ENCODE measurements at places on chromosomes 11 and 22.

GRCh38 chr11:112967082-112967481, 5.9 kb downstream of the NCAM1 start:
- no peak for DNase-seq

- no peak for DNase-seq
Observed at GRCh38 chr11:45321031-45321595, 35.0 kb upstream of the SYT13 start.

- no peak for DNase-seq
Observed at GRCh38 chr22:42388130-42388797, 43.9 kb downstream of the NFAM1 start.

DNA sequence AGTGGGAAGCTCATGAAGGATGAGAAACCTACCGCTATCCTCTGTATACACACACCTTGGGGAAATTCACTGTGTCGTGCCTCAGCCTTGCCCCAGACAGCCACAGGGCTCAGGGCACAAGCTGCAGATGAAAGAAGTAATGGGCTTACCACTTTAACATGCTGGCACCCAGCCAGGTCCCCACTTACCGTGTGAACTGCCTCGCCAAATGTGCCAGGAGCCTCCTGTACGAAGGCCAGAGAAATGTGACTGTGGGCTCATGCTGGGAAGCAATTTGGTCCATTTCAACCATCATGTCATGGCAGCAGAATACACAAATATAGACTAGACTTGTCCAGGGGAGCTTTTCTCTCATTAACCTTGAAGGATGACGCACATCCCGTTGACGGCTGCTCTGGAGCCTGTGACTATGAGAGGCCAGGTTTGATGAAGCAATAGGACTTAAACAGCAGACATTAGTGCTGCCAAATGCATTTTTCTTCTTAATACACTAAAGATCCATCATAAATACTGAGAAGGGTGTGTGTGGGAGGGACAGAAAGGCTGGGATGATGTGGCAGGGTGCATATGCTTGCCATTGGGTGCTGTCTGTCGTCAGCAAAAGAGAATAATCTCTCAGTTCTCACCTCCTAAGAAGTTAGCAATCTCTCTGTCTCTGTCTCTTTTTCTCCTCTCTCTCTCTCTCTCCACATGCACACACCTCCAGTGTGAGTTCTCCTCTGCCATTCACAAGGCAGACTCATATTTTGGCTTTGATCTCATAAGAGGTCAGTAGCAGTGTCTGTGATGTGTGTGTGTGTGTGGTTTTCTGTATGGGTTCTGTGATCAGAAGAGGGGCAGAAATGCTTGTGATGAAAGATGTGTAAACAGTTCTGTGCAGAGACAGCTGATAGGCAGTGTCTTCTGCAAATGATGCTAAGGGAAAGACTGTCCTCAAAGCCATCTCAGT, 142.4 kb downstream of the KIRREL3 start:
- no peak for DNase-seq

DNA sequence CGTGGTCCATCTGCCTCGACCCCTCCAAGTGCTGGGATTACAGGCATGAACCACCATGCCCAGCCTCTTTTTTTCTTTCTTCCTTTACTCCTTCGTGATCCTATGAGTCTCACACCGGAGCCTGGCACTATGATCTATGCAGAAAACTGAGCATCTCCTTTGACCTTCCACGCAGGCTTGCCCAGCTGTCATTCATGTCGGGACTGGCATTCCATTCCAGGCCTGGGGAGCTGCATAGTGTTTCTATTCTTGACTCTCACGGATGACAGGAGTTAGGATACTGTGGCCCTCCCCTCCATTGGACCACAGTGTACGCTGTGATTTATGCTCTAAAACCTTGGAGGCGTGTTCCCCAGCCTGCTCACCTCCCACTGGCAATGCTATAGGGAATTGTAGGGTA, 611.8 kb downstream of the BRD1 start:
- no peak for DNase-seq

GRCh38 chr11:19181531-19182261, 20.1 kb downstream of the CSRP3 start:
- DNase-seq = no peak

- no peak for DNase-seq
Observed at GRCh38 chr22:48647606-48648515, 1179.8 kb downstream of the BRD1 start.

DNA sequence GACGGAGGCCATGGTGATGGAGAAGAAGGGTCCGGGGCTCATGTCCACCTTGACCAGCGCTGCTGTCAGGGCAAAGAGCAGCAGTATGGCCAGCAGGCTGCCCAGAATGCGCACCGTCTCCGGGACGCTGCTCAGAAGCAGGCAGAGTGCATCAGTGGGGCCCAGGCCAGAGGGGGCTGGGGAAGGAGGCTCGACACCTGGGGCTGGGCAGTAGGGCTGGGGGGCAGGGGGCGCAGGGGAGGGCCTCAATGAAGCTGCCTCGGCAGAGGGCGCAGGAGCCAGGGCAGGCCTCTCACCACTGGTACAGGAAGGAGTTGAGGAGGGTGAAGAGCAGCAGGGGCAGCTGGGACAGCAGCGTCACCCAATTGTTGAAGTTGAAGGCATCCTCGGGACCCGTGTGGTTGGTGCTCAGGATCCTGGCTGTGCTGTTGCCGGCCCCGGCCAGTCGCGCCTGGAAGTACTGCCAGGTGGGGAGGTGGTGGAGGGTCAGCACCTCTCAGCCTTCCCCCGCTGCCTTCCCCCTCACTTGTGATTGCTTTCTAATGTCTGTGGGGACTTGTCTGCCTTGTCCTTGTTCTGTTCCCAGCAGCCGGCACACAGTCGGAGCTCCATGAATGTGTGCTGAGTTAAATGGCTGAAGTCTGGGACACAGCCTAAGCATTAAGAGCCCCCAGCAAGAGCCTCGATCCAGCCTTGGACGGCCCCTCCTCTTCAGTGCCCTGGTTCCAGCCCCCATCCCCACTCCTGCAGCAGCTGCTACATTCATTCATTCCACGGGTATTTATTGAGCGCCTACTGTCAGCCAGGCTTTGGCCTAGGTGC, 2.3 kb downstream of the SLC29A2 start:
- no peak for DNase-seq

DNA sequence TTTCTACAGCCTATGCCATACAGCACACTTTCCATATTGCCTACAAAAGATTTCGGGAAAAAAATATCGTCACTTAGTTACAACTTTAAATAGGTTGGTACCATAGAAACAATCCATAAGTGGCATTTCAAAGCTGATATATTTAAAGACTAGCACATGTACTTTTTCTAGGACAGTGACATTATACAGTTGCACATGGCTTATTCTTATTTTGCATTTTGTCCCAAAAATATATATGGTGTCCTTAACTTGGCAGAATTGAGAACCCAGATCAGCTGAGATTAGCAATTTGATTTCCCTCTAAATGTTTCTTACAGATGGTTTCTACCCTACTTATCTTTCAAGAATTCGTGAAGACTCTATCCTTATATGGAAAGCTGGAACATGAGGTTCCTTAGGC, 3.7 kb upstream of the TFIP11 start:
- no peak for DNase-seq

DNA sequence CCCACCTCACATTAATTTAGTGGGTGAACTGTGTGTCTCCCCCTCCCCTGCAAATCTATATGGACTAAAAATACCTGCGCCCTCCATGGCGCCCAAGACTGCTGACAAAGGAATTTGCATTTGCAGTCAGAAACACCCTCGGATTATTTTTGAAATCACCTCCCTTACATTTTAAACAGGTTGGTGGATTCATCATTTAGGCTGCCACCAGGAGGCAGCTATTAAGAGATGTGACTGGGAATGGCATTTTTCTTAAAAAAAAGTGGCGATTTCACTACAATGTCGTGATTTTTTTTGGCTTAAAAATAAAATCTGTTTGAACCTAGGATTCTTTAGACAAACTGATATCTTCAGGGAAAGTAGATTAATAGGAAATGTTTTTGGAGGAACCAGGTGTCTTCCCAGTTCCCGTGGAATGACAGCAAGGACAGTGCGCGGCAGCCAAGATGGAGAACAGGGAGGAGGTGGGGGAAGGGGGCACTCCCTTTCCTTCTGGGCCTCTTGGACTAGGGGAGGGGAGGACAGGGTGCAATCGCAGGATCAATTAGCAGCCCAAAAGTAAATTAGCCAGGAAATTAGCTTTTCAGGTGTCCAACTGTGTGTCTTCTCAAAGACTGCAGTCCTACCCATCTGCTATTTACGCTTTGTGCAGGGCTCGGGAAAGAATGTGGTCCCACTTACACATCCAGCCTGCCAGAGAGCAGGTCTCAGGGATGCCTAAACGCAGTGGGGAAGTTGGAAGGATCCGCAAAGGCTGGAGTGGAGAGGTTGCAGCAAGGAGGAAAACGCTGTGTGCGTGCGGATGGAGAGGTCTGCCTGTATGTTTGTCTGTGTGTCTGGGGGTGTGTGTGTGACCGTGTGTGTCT, 496.4 kb downstream of the NTM start:
- no peak for DNase-seq

DNA sequence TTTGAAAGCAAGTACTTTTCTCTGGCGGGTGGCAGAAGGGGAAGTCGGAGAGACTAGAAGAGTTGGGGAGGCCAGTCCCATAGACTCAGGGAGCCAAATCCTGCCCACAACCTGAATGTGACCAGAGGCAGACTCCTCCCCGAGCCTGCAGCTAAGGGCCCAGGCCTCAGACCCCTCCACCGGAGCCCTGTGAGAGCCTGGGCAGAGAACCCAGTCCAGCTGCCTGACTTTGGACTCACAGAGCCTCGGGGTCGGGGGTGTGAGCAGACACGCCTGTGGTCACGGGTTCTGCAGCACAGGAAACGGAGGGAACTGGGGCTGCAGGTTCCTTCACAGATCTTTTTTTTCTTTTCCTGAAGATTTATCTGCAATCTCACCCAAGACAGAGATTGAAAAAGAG, 312.3 kb downstream of the CTTN start:
- DNase-seq = no peak

GRCh38 chr11:131985846-131986301, 615.5 kb downstream of the NTM start:
- no peak for DNase-seq

- DNase-seq = no peak
Observed at GRCh38 chr11:9357041-9357440, 27.4 kb upstream of the IPO7 start.

- no peak for DNase-seq
Observed at GRCh38 chr11:67285541-67286498, 3.3 kb upstream of the ANKRD13D start.

- DNase-seq = no peak
Observed at GRCh38 chr11:57325735-57326048, 940 bp upstream of the TNKS1BP1 start.

DNA sequence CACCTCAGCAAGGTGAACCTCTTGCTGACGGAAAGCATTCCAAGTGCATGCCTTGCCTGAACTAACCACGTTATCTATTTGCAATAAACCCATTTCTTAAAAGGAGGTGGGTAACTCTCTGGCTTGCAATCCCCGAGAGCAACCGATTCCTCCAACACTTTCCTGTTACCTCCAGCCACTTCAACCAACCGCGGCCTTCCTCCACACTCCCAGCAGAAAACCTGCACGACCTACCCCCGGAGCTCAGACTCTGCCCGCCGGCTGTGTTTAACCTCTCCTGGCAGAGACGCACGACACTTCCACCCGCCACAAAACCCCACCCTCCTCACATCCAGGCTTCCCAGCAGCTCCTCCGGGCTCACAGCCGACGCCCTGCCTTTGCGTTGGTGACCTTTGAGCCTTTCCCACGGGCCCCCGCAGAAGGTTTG, 708 bp downstream of the SCO2 start:
- no peak for DNase-seq

DNA sequence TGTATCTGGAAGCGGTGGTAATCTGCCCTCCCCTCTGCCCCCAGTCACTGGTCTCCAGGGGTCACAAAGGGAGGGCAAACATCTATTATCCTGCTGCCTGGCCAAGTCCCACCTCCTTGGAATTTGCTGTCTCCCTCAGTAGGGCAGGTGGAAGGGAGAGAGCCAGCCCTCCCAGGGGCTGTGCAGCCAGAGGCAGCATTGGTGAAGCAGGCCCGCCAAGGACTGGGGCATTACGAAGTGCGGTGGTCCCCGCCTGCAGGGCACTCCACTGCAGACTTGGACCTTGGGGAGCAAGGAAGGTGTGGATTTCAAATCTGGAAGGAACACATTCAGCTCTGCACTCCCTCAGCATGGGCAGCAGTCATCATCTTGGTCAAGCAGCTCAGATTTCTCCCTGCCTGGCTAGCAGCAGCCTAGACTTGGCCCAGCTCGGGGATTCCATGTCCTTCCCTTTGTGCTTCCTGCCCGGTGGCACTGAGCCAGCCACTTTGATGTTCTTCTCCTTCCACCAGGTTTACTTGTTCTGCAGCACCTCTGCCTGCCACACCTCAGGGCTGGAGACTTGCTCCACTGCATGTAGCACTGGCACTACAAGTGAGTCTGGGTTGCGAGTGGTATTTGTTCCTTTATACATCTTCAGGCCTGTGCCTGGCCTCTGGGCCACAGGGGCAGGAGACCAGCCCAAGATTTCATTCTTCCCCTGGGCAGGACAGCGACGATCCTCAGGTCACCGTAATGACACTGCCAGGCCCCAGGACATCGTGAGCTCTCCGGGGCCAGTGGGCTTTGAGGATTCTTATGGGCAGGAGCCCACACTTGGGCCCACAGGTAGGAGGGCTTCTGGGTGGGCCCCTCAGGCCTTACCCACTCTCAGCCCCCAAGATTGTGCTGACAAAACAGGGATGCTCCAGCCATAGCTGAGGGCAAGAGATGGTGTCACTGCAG, 7.4 kb downstream of the ZP1 start:
- no peak for DNase-seq

DNA sequence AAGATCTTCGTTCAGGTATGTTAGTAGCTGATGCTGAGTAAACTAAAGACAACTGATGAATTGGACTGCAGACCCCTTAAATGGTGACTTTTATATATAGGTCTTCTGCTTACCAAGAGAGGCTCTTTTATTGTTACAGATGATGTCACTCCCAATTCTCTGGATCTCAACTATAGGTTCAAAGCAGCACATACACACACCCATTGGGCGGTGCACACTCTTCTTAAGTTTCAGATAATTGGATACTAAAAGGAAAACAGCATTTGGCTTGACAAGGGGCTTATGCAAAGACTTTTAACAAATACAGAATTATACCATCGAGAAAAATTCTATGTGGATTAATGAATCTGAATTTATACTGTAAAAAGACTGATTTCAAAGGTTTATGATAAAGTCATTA, at the start of gene PTH:
TSS of gene PTH (minus strand) at position 69 of the 400 bp plus-strand sequence. CDS start 3,142 bp downstream, outside the sequence.
- DNase-seq = no peak

GRCh38 chr11:43955381-43956118, 13.1 kb downstream of the C11orf96 start:
- no peak for DNase-seq

- DNase-seq = no peak
Observed at GRCh38 chr11:2348986-2349385, 28.1 kb upstream of the CD81 start.

DNA sequence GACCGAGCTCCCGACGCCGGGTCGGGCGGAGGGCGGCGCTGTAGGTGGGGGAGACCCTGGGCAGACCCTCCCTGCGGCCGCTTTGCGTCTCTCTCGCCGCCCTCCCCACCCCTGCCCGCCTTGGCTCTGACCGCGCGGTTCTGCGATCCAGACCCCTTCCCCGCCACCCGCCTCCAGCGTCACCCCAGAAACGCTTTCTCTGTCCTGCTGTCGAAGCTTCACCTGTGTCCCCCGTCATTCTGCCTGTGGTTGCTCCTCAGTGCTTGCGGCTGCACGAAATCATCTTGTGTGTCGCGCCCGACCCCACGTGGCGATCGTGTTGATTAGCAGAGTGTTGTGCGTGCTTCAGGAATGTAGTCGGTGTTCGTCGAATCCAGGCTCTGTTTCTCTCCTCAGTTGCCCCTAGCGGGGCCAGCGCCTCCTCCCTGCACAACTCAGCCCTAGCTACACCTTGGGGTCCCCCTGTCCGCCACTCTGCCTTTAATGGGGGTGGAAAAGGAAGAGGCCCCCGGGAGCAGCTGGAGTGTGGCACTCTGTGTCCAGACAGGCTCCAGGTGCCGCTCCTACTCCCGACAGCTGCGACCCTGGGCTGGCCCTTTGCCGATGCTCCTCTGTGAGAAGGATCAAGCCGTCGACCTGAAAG, 851 bp downstream of the PTDSS2 start:
- DNase-seq = no peak

Data from GM18507 (cell line).